ENCODE measurements at places on chromosomes 12 and 14.
A peak's percentile ranks its signal among the peaks of the same experiment; 100 is the strongest.

DNA sequence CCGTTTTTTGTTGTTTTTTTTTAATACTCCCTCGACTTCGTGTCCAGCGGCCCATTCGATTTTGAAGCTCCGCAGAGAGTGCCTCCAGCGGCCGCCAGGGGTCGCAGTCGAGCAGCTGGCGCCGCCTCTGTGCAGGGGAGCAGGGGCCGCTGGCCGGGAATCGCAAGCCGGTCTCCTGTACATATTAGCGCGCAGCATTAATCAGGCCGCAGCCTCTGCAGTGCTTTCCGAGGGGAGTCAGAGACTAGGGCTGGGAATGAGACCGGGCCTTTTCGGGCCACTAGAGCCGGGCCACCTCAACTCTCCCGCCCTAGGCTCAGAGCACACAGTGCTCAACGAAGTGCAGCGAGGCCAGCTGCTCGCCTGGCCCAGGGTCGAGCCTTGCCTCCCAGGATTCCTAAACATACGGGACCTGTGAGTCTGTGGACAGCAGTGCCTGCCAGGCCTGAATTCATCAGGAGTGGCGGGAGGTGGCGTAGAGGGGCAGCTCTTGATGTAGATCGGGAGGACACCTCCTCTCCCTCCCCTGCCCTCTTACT lies 81.8 kb downstream of the EMP1 start:
- peak; percentile 37 for DNase-seq

GRCh38 chr12:5200278-5201087 lies 156.8 kb downstream of the KCNA5 start:
- no peak for DNase-seq

DNA sequence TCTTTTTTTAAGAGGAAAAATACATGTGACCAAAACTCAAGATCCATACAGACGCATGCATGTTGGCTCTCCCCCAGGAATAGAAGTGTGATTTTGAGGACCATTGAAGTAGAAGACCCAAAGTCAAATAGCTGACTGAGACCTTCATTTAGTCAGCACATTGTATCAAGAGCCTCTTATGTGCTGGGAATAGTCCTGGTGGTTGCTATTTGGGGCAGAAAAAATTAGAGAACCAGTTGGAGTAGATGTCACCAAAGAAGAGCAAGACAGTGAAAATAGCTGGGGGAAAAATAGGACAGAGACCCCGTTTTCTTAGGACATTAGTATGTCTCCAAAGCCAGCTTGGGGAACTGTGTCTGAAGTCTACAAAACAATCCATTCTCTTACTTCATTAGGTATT lies 93.6 kb downstream of the PELI2 start:
- DNase-seq, result no peak

GRCh38 chr12:124940393-124941169 lies 26.1 kb upstream of the UBC start:
- DNase-seq, result peak; percentile 84

GRCh38 chr12:12891080-12891880 lies at the start of gene GPRC5A:
Gene GPRC5A, plus strand, starts transcription at chr12:12891562. Its CDS starts 16,688 bp downstream, at chr12:12908250.
- peak; percentile 38 for DNase-seq

GRCh38 chr12:101004898-101005297 lies 205.1 kb downstream of the SLC5A8 start:
- DNase-seq, result no peak

- DNase-seq, result no peak
Observed at GRCh38 chr14:64217308-64217707, 76.9 kb downstream of the ESR2 start.

GRCh38 chr12:45490232-45490881 lies 239.1 kb upstream of the ARID2 start:
- DNase-seq, result no peak

DNA sequence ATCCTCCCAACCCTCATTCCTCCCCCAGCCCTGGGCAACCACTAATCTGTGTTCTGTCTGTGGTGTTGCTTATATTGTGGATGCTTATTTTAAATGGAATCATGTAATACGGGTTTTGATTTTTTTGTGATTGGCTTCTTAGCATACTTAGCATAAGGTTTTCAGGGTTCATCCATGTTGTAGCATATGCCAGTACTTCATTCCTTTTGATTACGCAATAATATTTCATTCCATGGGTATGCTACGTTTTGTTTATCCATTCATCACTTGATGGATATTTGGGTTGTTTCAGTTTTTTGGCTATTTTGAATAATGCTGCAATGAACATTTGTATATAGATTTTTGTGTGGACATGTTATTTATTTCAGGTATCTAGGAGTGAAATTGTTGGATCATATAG lies 82.9 kb downstream of the TSPAN9 start:
- DNase-seq, result no peak

DNA sequence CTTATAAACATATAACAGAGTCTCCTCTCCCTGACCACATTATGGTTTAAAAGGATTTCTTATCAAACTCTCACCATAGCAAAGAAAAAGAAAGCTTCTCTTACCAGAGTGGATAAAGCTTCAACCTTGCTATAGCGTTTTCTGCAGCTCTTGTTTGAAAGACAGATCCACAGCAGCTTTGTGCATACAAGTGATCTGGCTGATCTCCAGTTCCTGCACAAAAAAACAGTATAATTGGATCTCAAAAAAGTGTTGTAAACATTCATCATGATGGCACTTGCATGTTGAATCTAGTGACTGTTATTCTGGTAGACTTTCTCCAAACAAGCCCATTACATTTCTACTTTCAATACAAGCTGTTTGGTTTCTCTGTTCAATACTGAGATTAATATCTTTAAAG lies 178.9 kb upstream of the MGAT4C start:
- no peak for DNase-seq

DNA sequence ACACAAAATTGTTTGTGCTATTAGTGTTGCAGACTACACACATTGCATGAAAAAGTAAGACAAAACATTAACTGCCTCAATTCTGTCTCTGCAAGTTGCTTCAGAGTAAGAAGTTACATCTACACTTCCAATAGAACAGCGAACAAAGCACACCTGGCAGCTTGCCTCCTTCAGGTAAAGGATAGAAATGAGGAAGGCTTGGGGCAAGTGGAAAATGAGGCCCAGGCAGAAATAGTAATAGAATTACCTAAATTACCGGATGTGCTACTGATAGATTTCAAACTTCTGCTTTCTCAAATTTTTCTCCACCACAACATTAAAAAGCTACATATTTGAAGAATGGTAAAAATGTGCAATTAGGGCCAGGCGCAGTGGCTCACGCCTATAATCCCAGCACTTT lies 37.7 kb downstream of the CCDC175 start:
- no peak for DNase-seq

DNA sequence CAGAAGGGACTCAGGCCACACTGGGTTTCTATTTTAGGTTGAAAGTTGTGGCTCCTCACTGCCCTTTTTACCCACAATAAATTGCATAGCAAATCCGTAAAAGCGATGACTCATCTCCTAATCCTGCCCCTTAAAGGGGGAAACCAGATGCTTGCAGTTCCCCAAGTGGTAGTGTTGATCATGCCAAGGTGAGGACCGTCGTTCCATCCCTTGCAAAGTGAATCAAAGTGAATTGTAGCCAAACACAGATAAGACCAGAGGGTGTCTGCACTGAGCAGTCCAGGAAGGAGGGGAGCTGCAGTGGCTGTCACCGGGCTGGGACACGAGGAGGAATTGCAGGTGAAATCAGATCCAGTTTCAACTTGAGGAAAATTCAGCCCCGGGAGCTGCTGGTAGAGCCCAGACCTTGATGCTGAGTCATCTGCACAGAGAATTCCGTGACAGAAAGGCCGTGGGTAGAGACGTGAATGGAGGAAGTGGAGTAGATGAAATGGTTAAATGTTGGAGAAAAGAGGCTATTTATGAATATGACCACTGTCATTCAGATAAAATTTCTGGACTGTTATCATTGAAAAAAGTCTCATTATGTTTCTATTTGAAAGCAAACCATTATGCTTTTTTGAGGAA lies 44.2 kb upstream of the MMP17 start:
- no peak for DNase-seq

- peak; percentile 50 for DNase-seq
Observed at GRCh38 chr14:34018564-34019244, 67.8 kb upstream of the EGLN3 start.

DNA sequence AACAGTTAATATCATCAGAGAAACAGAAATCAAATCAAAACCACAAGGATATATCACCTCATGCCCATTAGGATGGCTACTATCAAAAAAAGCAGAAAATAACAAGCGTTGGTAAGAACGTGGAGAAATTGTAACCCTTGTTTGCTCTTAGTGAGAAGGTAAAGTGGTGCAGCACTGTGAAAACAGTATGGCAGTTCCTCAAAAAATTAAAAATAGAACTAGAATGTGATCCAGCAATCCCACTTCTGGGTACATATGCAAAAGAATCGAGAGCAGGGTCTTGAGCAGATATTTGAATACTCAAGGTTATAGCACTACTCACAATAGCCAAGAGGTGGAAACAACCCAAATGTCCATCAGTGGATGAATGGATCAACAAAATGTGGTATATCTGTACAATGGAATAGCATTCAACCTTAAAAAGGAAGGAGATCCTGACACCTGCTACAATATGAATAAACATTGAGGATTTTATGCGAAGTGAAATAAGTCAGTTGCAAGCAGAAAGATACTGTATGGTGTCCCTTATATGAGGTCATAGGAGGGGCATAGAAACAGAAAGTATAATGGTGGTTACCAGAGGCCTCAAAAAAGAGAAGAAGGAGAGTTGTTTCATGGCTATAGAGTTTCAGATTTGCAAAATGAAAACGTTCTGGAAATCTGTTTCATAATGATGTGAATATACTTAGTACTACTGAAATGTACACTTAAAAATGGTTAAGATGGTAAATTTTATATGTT lies 131.0 kb upstream of the EEA1 start:
- DNase-seq, result no peak

- no peak for DNase-seq
Observed at GRCh38 chr14:105918496-105919262, 392.3 kb downstream of the TMEM121 start.

- DNase-seq, result no peak
Observed at GRCh38 chr14:54651649-54652048, 84.7 kb downstream of the SAMD4A start.

DNA sequence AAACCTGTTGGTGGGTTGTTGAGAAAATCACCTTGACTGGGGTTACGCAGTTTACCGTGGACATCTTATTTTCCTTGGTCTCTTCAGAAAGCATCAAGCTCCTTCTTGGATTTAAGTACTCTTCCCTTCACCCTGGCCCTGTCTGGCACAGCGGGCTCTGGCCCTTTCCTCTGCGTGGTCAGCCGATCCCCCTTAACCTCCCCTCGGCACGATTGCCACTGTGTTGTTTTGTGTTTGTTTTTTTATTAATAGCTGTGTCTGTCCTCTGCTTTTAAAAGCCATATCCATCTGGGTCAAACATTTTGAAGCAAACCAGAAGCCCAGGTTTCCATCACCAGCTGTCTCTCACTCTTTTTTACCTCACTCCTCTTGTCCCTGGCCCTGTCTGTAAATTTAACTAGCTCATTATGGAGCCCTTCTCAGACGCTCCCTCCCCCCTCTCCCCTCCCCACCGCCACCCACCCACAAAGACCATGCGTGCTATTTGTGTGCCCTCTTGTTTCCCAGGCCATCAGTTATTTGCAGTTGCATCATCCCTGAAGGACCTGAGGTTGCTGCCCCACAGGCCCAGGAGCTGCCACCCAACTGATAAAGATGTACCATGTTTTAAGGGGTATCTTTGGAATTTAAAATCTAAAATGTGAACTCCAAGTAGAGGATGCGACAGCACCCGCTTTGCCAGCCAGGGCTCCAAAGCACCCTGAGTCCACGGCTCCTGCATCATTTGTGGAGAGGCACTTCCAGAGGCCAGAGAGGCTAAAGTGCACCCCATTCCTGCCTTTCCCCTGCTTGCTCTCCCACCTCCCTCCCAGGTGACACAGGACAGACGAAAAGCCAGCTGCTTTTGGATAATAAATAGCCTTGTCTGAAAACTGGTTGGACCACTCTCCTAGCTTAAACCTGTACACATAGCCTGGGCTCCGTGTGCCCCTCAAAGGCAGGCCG lies 3.9 kb downstream of the BCL11B start:
- DNase-seq, result peak; percentile 44

GRCh38 chr12:96360550-96360949 lies 39.7 kb downstream of the CDK17 start:
- DNase-seq, result no peak

DNA sequence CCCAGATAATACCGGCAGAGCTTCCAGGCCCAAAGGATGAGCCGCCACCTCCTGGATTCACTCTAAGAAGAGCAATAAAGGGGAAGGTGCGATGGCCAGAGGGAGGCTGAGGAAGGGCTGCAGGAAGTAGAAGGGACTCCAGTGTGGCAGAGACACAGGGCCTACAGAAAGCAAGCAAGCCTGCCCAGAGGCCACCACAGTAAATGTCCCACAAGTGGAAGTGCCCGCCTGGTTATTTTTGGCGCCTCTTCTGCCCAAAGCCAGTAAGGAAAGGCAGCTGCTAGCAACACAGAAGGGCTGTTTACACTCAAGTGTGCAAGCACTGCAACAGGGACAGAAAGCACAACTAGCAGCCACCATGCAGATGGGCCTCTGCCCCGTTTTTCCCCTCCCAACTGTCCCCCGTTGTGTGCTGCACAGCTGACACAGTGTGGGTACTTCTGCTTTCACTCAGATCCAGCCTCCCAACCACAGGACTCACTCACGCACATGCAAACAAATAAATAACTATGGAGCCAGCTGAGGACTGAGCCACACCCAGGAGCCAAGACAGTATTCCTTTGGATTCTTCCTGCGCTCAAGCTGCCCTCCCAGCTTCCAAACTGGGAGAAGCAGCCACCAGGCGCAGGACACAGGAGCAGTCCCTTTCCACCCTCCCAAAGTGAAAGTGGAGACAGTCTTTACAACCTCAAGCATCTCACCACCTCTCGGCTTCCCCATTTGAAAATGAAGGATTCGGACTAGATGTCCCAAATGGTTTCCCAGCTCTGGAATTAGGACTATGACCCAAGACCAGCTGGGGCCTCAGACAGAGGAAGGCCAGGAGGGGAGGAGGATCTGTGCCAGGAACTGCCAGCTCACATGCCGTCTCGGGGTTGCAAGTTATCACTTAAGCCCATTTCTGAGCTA lies 40.0 kb upstream of the PNMA1 start:
- peak; percentile 44 for DNase-seq

- DNase-seq, result no peak
Observed at GRCh38 chr14:99574099-99574880, 29.7 kb downstream of the CCDC85C start.

DNA sequence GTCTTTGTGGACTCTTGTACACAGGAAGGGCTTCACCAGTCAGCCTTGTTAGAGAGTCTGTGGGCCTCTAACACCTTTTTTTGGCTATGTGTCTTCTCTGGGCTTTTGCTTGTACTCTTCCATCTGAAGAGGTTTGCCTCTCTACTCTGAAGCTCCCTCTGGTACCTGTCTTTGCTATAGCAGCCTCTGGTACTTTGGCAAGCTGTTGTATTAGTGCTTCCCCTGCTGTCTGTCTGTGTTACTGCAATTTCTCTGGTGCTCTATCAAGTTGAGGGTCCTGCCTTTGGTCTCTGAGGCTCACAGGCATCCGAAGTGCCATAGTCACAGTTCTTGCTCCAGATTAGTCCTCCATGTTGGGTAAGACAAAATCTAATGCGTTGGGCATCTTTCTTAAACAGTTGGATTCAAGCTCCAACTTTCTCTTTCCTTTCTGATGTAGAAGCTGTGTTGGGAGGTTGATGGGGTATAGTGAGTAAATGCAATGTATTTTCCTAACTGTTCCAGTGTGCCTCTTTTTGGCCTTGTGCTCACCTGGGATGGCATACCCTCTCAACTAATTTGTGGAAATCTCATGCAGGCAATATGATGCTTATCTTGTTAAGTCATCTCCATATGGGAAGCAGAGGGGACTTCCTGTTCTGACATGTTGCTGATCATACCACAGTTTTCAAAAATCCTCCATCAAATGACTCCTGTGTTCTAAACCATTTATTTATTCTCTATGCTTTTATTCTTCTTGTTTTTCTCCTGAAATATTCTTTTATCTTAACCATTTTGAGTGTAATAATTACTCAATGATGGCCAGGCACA lies 88.8 kb downstream of the ATF7IP start:
- DNase-seq, result peak; percentile 28

Data from CD4-positive, alpha-beta T cell treated with Interferon alpha-2 for 1 hour (primary cell).